SK-N-SH (cell line): ENCODE measurements at places on chromosomes 12 and 14.

- DNase-seq = peak; percentile 92
Measured at GRCh38 chr14:23555882-23556699, at the start of gene THTPA. TSS of gene THTPA (plus strand) at chr14:23556271. CDS start at chr14:23556758, 487 bp downstream.

- DNase-seq = no peak
Measured at GRCh38 chr12:59700153-59700450, 104.3 kb downstream of the SLC16A7 start.

- peak; percentile 53 for DNase-seq
Measured at GRCh38 chr12:71636704-71637115, 26.9 kb downstream of the ZFC3H1 start.

- DNase-seq = no peak
Measured at GRCh38 chr14:100371773-100372172, 48.6 kb downstream of the SLC25A47 start.

DNA sequence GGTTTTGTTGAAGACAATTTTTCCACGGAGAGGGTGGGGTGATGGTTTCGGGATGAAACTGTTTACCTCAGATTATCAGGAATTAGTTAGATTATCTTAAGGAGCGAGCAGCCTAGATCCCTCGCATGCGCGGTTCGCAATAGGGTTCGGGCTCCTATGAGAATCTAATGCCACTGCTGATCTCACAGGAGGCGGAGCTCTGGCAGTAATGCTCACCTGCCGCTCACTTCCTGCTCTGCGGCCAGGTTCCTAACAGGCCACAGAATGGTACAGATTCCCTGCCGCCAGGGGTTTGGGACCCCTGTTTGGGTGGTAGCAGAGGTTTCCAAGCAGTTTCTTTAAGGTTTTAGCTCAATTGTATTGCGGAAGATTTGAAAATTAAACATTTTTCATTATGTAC is 439.8 kb upstream of the OR4E1 start:
- no peak for DNase-seq

DNA sequence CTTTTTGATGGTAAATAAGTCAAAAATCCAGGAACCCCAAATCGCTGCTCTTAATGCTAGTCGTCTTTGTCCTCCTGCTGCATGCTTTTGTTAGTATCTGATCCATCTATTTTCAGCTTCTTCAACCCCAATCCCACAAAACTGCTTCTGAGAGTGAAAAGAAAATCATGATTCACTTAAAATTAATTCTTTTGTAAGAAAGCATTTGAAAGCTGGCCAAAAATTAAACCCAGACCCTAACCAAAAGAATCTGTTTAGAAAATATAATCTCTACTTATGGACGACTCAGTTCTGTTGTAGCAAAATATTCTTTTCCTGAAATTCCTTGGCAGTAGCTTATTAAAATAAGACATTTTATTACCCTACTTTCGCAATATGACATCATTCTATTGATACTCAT is 443.6 kb upstream of the SYT1 start:
- DNase-seq = no peak

DNA sequence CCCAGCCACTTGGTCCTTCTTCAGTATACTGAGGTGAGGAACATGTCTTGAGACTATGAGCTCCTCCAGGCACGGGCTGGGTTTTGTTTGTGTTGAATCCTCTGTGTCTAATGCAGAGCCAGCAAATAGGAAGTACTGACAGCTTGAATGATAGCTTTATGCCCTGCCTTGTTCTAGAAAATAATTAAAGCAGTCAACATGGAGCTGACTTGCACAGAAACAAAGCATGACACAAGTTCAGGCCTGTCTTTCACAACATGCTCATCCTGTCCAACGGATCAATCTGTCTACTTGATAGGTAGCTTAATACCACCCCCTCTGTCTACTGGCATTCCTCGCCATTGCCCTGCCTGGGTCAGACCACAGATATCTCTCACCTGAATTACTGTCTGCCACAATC is 140.9 kb downstream of the ESRRB start:
- no peak for DNase-seq

DNA sequence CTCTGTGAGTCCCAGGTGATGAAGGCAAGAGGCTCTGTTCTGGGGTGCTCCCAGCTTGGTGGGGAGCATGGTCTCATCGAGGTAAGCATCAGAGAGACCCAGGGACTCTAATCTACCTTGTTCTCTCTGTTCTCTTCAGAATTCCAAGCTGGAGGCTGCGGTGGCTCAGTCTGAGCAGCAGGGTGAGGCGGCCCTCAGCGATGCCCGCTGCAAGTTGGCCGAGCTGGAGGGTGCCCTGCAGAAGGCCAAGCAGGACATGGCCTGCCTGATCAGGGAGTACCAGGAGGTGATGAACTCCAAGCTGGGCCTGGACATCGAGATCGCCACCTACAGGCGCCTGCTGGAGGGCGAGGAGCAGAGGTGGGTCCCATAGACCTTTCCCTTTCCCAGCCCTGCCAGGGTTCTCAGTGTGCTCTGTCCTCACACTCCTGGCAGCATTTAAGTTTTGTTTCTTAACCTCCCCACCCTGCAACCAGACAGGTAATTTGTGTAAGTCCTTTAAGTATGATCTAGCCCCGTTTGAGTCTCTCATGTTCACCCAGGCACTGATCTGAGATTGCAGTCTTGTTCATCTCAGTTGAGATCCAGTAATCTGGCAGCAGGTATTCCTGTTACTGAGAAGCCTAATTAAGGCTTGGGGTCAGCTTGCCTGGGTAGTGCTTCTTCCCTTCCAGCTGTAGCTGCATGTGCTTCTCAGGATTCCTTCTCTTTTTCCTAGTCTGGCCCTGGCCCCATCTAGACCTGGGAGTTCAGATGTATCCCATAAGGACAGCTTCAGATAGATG is 14.8 kb upstream of the KRT81 start:
- no peak for DNase-seq
